Subcutaneous preadipocyte (primary cell): ENCODE measurements at places on chromosomes 5 and 9. TPM values are rescaled to one million over a fixed set of nuclear protein-coding genes. Genes with fewer than 3 reads are reported as not detected.

PFN3 gene
- total RNA-seq, result 1.1 TPM in 1 of 2 replicates, not detected in the other

REEP2 gene
- 2.2 and 4.8 TPM in 2 replicates for total RNA-seq

ATP10B gene
- total RNA-seq, result not detected in 2 replicates

MATR3 gene
- 157 and 202 TPM in 2 replicates for total RNA-seq

GPX3 gene
- total RNA-seq, result 3.1 and 32.3 TPM in 2 replicates

WDR38 gene
- total RNA-seq, result not detected in 2 replicates

MARVELD2 gene
- under 0.01 and 2.0 TPM in 2 replicates for total RNA-seq

PGM5 gene
- total RNA-seq, result 0.78 and 4.0 TPM in 2 replicates

DUSP1 gene
- 96.8 and 158 TPM in 2 replicates for total RNA-seq

ADAMTS19 gene
- total RNA-seq, result 0.39 and 0.73 TPM in 2 replicates

NR2F1 gene
- 4.8 and 5.9 TPM in 2 replicates for total RNA-seq

PCDHGA12 gene
- total RNA-seq, result 19.2 and 22.4 TPM in 2 replicates

RNF208 gene
- not detected in 2 replicates for total RNA-seq

CNTFR gene
- 0.20 and 0.37 TPM in 2 replicates for total RNA-seq
